ENCODE measurements at places on chromosomes 1 and 21.
A peak's percentile ranks its signal among the peaks of the same experiment; 100 is the strongest.

DNA sequence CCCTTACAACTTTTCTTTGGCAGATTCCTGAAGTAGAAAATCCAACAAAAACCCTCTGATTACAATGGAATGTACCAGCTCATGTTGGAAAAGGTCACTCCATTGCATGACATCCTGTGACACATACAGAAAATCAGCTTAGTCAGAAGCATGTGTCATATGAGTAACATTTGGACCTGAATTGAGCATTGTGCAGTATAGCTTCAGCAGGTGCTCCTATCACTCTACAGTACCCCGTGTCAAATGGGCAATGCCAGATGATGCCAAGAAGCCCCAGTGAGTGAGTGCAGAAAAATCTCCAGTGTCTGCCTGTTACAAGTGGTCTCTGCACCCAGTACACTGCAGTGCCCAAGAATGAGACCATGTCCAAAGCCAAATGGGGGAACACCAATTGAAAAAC, 129.7 kb upstream of the RUNX1 start:
- DNase-seq = no peak

GRCh38 chr1:84155517-84155916, 11.4 kb downstream of the PRKACB start:
- no peak for DNase-seq

DNA sequence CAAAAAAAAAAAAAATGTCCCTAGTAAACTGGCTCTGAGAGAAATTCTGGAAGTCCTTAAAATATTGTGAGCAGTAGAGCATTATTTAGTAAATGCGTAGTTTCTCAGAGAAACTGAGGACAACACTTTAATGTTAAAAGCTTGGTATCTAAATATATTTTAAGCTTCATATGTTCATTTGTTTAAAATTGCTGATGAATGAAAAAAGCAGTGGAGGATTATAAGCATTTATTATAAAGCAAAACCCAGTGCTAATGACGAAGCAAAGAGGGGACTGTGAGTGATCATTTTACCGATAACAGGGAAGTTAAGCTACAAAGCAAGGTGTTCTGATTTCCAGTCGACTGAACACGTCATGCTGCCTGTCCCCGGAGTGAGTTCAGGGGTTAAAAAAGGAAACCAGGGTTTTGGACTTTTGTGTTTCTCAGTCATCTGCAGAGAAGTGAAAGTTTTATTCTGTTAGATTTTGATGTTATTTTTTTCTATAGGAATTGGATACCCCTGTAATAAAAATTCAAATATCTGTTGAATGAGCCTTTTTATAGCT, 64.5 kb upstream of the SCCPDH start:
- no peak for DNase-seq

- no peak for DNase-seq
These were observed 126.1 kb downstream of the SLC44A5 start for GRCh38 chr1:75484789-75485188.

GRCh38 chr1:90313778-90314177, 318.9 kb downstream of the ZNF326 start:
- DNase-seq = no peak

- no peak for DNase-seq
These were observed 215.5 kb upstream of the VAMP3 start for GRCh38 chr1:7555391-7556185.

DNA sequence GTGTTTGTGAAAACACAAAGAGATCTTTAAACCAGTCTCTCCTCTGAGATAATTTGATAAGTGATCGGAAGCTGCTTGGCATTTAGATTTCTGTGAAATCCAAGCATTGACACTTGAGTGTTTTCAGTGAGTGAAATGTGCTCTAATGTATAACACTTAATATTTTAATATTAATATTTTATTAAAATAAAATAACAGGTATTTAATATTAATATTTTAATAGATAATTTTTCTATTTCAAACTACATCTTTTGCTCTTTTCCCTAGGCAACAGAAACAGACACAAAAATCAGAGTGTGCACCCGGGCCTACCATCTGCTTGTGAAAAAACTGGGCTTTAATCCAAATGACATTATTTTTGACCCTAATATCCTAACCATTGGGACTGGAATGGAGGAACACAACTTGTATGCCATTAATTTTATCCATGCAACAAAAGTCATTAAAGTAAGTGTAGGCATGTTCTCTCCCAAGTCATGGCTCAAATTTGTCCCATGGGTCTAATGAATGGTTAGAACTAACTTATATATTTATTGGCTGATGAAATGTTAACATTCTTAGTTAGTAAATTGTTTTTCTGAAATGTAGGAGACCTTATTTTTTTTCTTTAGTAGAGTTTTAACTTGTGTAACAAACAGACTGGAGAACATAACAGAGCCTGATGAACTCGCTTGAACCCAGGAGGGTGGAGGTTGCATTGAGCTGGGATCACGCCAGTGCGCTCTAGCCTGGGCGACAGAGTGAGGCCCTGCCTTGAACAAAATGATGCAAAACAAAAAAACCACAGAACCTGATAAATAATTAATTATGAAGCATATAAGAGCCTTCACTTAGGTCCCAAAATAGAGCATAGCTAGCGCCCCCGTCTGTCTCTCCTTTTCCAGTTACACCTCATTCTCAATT, 55.2 kb downstream of the MTR start:
- DNase-seq = no peak

- no peak for DNase-seq
These were observed 16.9 kb downstream of the DYRK3 start for GRCh38 chr1:206651958-206652890.

- DNase-seq = peak; percentile 85
These were observed at the start of gene IFNLR1 for GRCh38 chr1:24186993-24187790. Gene IFNLR1 (minus strand): TSS chr1:24187289. CDS start chr1:24187248, 41 bp downstream.

DNA sequence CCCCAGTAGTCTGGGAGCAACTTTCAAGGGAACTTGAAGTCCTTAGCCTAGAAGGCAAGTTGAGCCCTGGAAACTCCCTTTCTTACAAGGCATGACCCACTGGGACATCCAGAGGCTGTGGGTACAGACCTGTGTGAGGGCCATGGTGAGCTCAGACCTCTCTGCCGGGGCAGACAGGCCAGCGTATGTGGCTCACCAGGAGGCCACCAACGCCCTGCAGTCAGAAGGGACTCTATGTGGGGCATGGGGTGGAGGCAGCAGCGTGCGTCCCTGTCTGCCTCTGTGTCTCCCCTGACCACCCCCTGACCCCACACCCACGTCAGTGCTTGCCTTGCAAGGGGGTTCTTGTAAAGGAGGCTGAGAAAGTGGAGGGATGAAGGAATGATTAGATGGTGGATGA, 10.8 kb downstream of the COQ8A start:
- no peak for DNase-seq

DNA sequence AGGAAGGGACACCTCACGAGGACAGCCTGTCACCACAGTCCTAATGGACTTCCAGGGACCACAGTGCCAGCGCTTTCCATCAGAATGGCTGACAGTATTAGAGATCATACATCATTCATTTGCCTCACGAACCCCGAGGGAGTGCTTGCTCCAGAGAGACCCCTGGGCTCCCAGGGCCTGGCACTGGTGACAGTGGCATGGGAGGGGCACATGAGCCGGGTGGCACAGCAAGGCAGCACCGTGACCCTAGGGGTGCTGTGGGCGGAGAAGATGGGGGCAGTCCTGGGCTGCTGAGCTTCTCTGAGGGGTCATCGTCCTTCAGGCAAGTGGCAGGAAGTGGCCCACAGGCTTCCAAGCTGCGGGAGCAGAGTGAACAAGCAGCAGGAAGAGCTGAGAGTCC, 16.4 kb upstream of the TSPEAR start:
- DNase-seq = no peak

- DNase-seq = peak; percentile 90
These were observed at the start of gene CELSR2 for GRCh38 chr1:109248797-109249629. Gene CELSR2 (plus strand): TSS chr1:109249539. CDS start chr1:109250080, 541 bp downstream.

GRCh38 chr1:232980355-232980978, 30.1 kb downstream of the NTPCR start:
- no peak for DNase-seq

DNA sequence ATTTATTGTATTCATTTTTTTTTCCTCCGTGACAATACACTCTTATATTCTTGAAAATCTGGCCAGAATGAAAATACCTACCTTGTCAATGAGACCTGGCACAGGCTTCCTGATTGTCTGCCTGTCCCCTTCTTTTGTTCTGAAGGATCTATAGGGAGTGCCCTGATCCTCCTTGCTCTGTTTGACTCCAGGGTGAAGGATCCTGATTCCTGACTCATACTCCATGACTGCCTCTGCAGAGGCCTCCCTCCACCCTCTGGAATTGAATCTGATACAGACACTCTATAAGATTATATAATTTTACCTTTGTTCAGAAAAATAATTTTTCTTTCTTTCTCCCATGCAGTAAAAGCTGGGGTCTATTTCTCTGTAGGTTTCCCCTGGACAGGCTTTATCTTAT, 116.2 kb downstream of the HMCN1 start:
- no peak for DNase-seq

DNA sequence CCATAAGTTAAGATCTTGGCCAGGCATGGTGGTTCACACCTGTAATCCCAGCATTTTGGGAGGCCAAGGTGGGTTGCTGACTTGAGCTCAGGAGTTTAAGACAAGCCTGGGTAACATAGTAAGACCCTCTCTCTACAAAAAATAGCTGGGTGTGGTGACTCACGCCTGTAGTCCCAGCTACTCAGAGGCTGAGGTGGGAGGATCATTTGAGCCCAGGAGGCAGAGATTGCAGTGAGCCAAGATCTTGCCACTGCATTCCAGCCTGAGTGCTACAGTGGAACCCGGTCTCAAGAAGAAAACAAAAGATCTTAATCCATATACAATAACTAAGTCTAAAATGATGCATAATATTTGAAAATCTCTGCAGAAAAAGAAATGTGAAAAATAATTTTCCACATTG, 165.5 kb upstream of the NR5A2 start:
- no peak for DNase-seq

- no peak for DNase-seq
These were observed 1.6 kb downstream of the C1orf226 start for GRCh38 chr1:162383091-162383490.

All from GM12892 (cell line).